ENCODE measurements at places on chromosomes 12 and 14. TPM values are rescaled to one million over a fixed set of nuclear protein-coding genes. Genes with fewer than 3 reads are reported as not detected.
A peak's percentile ranks its signal among the peaks of the same experiment; 100 is the strongest.

DNA sequence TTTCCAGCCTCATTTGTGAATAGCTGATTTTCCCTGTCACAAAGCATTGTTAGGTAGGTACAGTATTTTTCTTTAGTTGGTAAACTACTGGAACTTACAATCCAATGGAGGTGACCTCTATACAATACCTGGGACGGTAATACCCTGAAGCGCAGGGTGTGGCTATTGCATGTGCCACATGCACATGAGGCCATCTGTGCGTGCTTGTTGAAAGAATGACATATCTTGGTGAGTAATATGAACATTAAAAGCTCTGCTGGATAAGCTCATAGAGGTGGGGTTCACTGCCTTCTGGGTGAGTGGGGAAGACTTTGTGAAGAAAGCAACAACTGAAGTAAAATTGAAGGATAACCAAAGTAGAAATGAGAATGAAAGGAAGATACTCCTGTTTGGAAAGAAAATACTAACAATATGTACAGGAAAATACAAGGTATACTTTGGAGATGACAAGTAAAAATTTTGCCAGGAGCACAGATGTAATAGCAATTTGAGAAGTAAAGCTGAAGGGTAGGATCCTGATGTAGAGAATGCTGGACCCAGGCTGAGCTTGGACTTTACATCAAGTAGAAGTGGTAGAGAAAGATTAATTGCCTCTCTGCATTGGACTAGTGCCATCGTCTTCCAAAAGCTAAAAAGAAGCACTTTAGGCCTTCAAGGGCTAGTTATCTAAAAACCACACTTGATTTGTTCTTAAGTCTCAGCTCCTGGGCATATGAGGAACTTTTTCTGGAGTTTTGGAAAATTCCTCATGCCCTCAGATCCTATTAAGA, 97.1 kb downstream of the SLC38A6 start:
- H3K27me3 ChIP-seq: no peaks in the 10 kb centered on the region
- H3K4me3 ChIP-seq: no peak overlapping the region
- no peak overlapping the region for H3K27ac ChIP-seq
- no peak for DNase-seq

- DNase-seq: no peak
- peaks cover 16% of the 10 kb centered on the region for H3K4me1 ChIP-seq
- H3K27ac ChIP-seq: peak overlapping the region; percentile 90
- H3K4me3 ChIP-seq: peak overlapping the region; percentile 94
Observed at GRCh38 chr14:71321574-71322315, 414.5 kb downstream of the PCNX1 start.

DNA sequence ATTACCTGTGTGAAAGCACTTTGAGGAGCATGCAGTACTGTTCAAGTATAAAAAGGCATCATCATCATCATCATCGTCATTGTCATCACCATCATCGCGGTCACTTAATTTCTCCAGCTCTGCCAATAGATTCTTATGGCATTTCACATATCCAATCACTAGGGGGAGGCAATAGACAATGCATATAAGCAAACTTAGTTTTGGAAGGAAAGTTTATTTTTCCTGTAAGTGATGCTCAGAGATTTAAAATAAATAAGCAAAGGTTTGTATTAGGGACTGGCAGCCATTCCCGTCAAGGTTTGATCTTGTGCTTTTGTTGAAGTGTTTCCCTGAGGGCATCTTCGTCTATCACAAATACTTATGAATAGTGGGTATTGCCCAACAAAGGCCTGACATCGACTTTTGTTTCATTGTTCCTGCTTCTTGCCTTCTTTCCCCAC, 127.4 kb downstream of the KTN1 start:
- no peaks in the 10 kb centered on the region for H3K27me3 ChIP-seq
- peaks cover 4% of the 10 kb centered on the region for H3K4me1 ChIP-seq
- DNase-seq: no peak
- no peak overlapping the region for H3K27ac ChIP-seq
- H3K4me3 ChIP-seq: no peak overlapping the region
- H3K36me3 ChIP-seq: no peaks in the 10 kb centered on the region

Gene DNAJC22
- total RNA-seq: 40.6 TPM

DNA sequence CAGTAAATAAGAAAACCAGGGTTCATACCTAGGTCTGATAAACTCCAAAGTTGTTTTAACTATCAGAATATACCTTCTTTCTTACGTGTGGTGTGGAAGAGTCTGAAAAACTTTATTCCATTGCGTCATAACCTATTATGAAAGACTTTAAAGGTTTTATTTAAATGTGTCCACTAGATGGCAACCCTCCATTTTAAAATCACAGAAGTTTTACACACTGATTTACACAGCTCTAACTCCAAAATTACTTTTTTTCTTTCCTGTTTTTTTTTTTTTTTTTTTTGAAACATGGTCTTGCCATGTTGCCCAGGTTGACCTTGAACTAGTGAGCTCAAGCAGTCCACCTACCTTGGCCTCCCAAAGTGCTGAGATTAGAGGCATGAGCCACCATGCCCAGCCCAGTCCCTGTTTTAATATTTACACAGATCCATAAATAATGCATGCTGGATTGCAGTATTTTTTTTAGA, 17.3 kb upstream of the TMPRSS12 start:
- H3K27ac ChIP-seq: peak overlapping the region; percentile 9
- no peak overlapping the region for H3K4me3 ChIP-seq
- no peaks in the 10 kb centered on the region for H3K27me3 ChIP-seq
- no peak for DNase-seq
- H3K4me1 ChIP-seq: no peaks in the 10 kb centered on the region
- H3K36me3 ChIP-seq: no peaks in the 10 kb centered on the region

DNA sequence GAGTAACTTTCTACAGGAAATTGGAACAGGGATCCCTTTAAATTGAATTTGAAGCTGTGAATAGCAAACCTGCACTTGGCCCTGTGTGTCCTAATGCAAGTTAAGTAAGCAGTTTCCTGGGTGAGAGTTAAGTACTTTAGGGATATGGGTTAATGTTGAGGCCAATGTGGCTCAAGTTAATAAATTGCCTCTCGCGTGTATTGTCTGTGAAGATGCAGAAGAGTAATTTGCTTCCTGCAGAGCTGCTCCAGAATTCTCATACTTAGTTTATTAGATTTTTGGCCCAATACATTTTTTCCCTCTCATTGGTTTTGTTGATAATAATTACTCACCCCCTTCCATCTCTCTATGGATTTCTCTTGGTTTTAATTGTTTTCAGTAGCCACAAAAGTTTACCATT, 86.5 kb downstream of the SLC25A47 start:
- H3K4me1 ChIP-seq: no peaks in the 10 kb centered on the region
- no peaks in the 10 kb centered on the region for H3K36me3 ChIP-seq
- no peak overlapping the region for H3K27ac ChIP-seq
- H3K27me3 ChIP-seq: no peaks in the 10 kb centered on the region

GRCh38 chr12:25816637-25817036, 141.8 kb upstream of the RASSF8 start:
- no peak overlapping the region for H3K27ac ChIP-seq
- no peak overlapping the region for H3K4me3 ChIP-seq
- H3K4me1 ChIP-seq: no peaks in the 10 kb centered on the region
- no peaks in the 10 kb centered on the region for H3K27me3 ChIP-seq
- DNase-seq: no peak

Gene LRRC10
- not detected for total RNA-seq

Gene DEGS2
- 5.1 TPM for total RNA-seq

- no peak overlapping the region for H3K4me3 ChIP-seq
- DNase-seq: no peak
- peaks cover 11% of the 10 kb centered on the region for H3K4me1 ChIP-seq
- H3K36me3 ChIP-seq: no peaks in the 10 kb centered on the region
- no peaks in the 10 kb centered on the region for H3K27me3 ChIP-seq
- no peak overlapping the region for H3K27ac ChIP-seq
Observed at GRCh38 chr12:49969651-49970429, 2.9 kb upstream of the AQP6 start.

DNA sequence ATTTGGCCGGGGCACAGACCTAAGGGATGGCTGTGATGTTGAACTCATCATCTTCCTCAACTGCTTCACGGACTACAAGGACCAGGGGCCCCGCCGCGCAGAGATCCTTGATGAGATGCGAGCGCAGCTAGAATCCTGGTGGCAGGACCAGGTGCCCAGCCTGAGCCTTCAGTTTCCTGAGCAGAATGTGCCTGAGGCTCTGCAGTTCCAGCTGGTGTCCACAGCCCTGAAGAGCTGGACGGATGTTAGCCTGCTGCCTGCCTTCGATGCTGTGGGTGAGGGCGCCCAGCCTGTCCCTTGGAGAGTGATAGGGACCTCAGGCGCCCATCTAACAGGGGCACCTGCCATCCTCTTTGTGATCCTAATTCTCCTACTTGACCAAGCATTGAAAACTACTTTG, 12.4 kb downstream of the OAS3 start:
- H3K4me1 ChIP-seq: no peaks in the 10 kb centered on the region
- H3K27me3 ChIP-seq: no peaks in the 10 kb centered on the region
- DNase-seq: no peak
- no peak overlapping the region for H3K4me3 ChIP-seq
- H3K27ac ChIP-seq: no peak overlapping the region
- H3K36me3 ChIP-seq: no peaks in the 10 kb centered on the region

- H3K4me3 ChIP-seq: no peak overlapping the region
- no peaks in the 10 kb centered on the region for H3K27me3 ChIP-seq
- no peaks in the 10 kb centered on the region for H3K4me1 ChIP-seq
- peak; percentile 43 for DNase-seq
- no peak overlapping the region for H3K27ac ChIP-seq
Observed at GRCh38 chr12:10235761-10236631, 23.3 kb downstream of the GABARAPL1 start.

DNA sequence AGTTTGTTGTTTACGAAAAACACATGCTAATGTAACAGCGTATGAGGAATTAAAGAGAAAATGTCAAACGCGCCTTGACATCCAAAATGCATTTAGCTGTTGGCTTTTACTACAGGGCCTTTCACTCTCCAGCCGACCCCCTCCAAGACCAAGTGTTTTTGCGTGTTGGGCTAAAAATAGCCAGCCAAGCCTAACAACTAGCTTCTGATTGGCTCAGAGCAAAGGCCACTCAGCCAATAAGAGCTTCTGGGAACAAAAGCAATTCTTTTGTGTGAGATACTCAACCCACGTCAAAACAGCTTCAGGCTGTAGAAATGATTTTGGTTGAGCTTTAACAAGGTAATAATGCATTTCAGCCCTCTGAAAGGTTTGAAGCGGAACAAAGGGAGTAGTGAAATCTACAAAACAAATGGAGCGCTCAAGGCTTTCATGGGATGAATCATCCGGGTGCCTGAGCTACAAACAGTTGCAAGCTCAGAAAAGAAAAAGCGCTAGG, 198.7 kb upstream of the DCN start:
- no peaks in the 10 kb centered on the region for H3K36me3 ChIP-seq
- no peak overlapping the region for H3K27ac ChIP-seq
- H3K4me3 ChIP-seq: no peak overlapping the region
- DNase-seq: no peak
- H3K4me1 ChIP-seq: no peaks in the 10 kb centered on the region
- H3K27me3 ChIP-seq: no peaks in the 10 kb centered on the region

DNA sequence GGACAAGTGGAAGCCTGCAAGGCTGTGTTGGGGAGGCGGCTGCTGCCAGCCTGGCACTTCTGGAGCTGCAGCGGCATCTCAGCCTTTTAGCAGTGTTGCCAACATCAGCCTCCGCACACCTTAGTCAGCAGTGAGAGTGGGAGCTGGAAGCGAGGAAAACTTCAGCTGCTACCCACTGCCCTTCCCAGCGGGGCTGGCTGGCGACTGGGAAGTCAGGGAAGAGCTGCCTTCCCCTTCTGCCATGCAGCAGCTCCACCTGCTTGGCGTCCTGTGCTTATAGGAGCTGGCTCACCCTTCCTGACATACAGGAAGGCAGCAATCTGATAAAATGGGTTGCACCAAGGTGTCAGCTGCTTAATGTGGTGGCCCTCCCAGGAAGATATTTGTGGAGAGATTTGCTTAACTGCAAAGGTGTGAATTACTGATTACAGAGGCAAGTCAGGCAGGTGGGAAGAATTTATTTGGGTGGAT, 15.4 kb upstream of the PLEKHG3 start:
- H3K27me3 ChIP-seq: no peaks in the 10 kb centered on the region
- no peak overlapping the region for H3K27ac ChIP-seq
- no peak overlapping the region for H3K4me3 ChIP-seq
- peaks cover 14% of the 10 kb centered on the region for H3K4me1 ChIP-seq

Gene SCNN1A
- total RNA-seq: 53.5 TPM

GRCh38 chr12:53757101-53757770, 5.5 kb upstream of the CISTR start:
- H3K27me3 ChIP-seq: no peaks in the 10 kb centered on the region
- no peak overlapping the region for H3K27ac ChIP-seq
- H3K4me1 ChIP-seq: no peaks in the 10 kb centered on the region
- H3K4me3 ChIP-seq: no peak overlapping the region

DNA sequence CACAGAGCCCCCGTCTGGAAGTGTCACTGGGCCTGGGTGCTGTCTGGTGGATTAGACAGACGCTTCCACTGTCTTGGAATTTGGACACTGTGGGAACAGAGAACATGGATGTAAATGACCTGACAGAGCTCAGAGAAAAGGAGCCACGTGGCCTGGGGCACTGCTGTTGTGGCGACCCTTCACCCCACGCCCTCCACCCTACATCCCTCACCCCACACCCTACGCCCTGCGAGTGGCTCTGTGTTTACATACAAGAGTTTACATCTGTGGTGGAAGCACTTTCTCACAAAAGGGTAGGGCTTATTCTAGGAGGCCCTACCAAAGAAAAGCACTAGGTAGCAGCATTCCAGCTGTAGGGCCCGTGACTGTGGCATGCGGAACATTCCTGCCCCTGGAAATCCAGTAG, 47.7 kb downstream of the B4GALNT3 start:
- DNase-seq: no peak
- H3K36me3 ChIP-seq: peaks cover 1% of the 10 kb centered on the region
- H3K4me1 ChIP-seq: peaks cover 58% of the 10 kb centered on the region
- H3K4me3 ChIP-seq: no peak overlapping the region
- no peaks in the 10 kb centered on the region for H3K27me3 ChIP-seq

- no peak overlapping the region for H3K4me3 ChIP-seq
- H3K36me3 ChIP-seq: no peaks in the 10 kb centered on the region
- H3K27ac ChIP-seq: no peak overlapping the region
- no peak for DNase-seq
- no peaks in the 10 kb centered on the region for H3K4me1 ChIP-seq
Observed at GRCh38 chr12:2332236-2332635, 279.4 kb downstream of the CACNA1C start.

DNA sequence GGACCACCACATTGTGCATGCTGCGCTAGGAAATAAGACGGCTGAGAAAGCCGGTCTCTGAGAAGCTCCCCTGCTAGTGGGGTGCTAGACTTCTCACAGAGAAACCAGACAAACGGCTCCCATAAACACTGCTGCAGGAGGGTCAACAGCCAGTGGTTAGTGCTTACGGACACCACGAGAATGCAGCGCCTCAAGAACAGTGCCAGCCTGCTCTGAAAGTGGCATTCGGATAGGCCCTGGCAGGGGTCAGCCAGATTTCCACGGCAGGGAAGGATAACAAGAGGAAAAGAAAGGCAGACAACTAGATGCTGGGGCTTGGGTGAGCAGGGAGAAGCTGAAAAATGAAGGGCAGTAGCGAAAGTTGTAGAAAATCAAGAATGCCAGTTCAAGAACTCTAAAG, 26.4 kb downstream of the PPTC7 start:
- no peak overlapping the region for H3K27ac ChIP-seq
- no peaks in the 10 kb centered on the region for H3K4me1 ChIP-seq
- H3K4me3 ChIP-seq: no peak overlapping the region
- no peaks in the 10 kb centered on the region for H3K36me3 ChIP-seq
- DNase-seq: no peak

GRCh38 chr12:56190695-56191155, 1.4 kb upstream of the SMARCC2 start:
- no peaks in the 10 kb centered on the region for H3K27me3 ChIP-seq
- H3K36me3 ChIP-seq: peaks cover 2% of the 10 kb centered on the region
- peak overlapping the region; percentile 98 for H3K27ac ChIP-seq
- peaks cover 19% of the 10 kb centered on the region for H3K4me1 ChIP-seq

Gene FGD4
- total RNA-seq: 31.6 TPM

Data from Caco-2 (cell line).